ENCODE measurements at places on chromosomes 12 and 14. TPM values are rescaled to one million over a fixed set of nuclear protein-coding genes. Genes with fewer than 3 reads are reported as not detected.

PPFIA2 gene
- total RNA-seq = not detected

NUAK1 gene
- total RNA-seq = 0.02 TPM

FZD10 gene
- not detected for total RNA-seq

CAPZA3 gene
- not detected for total RNA-seq

DNA sequence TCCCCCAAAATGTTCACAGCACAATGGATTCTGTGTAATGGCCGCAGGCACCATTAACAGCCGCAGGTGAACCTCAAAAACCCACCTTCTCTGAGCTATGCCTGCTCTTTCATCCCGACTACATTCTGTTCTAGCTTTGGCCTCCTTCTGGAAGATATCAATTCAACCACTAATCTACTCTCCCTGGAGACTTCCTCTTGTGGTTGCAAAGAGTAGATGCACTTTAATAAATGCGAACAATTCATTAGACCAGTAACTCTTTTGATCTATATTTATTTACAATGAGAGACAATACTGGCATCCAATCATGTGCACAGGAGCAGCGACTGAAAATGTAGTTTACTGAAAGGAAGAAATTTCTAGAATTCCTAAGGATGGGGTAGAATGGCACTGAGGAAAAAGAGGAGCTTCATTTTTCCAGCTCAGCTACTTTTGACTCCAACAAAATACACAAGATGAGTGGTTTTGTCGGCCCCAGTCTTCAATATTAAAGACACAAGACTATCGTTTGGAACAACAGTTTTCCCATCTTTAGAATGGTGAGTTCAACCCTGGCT lies 5.3 kb downstream of the GRIN2B start:
- H3K27me3 ChIP-seq = peaks cover 29% of the 10 kb centered on the region
- no peaks in the 10 kb centered on the region for H3K36me3 ChIP-seq
- H3K4me1 ChIP-seq = no peaks in the 10 kb centered on the region
- no peak overlapping the region for H3K4me3 ChIP-seq

GRCh38 chr14:85764822-85765221 lies 234.9 kb downstream of the FLRT2 start:
- no peaks in the 10 kb centered on the region for H3K36me3 ChIP-seq
- no peak overlapping the region for H3K27ac ChIP-seq
- no peak for DNase-seq

- peaks cover 90% of the 10 kb centered on the region for H3K36me3 ChIP-seq
- no peaks in the 10 kb centered on the region for H3K27me3 ChIP-seq
- H3K4me1 ChIP-seq = no peaks in the 10 kb centered on the region
- no peak overlapping the region for H3K4me3 ChIP-seq
- DNase-seq = no peak
- H3K27ac ChIP-seq = no peak overlapping the region
Observed at GRCh38 chr12:132727091-132727794, 16.6 kb downstream of the PGAM5 start.

Measured in activated T-helper 2 cell treated with anti-CD3 and anti-CD28 coated beads, Interferon-gamma antibody, Interleukin-2, Interleukin-4, amounts not matched to agents 10 μg/mL and 5 μg/mL and 100 μg/mL, durations not matched to agents 14 hours and 24 hours and 36 hours (primary cell).